Effector memory CD4-positive, alpha-beta T cell (primary cell): ENCODE measurements at places on chromosomes 1 and 21.
A peak's percentile ranks its signal among the peaks of the same experiment; 100 is the strongest.

DNA sequence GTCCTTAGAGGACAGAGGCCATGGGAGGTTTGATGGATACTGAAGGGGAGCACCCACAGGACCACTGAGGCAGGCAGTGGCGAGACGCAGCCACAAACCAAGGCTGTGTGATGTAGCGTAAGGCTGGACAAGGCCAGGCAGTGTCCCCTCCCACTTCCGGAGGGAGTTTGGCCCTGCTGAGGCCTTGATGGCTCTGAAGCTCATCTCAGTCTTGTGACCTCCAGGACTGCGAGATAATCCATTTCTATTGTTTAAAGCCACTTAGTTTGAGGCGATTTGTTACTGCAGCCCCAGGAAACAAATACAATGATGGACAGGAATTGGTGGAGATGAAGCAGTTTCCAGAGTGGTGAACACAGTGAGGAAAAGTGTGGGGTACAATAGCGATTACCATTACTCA is 15.3 kb downstream of the PIGP start:
- DNase-seq = no peak

GRCh38 chr1:115280064-115280463 is 58.0 kb downstream of the NGF start:
- DNase-seq = no peak

- DNase-seq = no peak
Measured at GRCh38 chr1:154714638-154715037, 106.7 kb upstream of the ADAR start.

DNA sequence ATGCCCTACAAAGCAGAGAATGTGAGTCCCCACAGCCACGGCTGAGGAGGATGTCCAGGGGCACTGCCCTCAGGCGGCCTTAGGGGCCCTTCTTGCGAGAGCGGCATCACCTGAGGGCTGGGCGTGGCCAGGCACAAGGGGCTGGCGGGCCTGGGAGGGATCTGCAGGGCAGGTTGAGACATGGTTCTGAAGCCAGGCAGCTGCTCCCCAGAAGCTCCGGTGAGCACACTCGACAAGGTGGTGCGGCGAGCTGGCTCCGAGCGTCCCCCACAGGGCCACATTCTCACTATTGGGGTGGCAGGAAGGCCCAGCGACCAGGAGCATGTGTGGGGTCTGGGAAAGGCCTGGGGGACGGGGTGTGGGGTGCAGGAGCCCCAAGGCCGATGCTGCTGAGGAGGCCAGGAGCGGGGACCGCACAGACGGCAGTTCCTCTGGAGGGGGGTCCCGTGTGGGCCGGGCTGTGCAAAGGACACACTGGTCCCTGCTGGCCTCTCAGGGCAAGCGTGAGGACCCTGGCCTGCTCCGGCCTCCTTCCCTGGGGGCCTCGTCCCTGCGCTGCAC is 47.2 kb downstream of the MORN1 start:
- DNase-seq = no peak

DNA sequence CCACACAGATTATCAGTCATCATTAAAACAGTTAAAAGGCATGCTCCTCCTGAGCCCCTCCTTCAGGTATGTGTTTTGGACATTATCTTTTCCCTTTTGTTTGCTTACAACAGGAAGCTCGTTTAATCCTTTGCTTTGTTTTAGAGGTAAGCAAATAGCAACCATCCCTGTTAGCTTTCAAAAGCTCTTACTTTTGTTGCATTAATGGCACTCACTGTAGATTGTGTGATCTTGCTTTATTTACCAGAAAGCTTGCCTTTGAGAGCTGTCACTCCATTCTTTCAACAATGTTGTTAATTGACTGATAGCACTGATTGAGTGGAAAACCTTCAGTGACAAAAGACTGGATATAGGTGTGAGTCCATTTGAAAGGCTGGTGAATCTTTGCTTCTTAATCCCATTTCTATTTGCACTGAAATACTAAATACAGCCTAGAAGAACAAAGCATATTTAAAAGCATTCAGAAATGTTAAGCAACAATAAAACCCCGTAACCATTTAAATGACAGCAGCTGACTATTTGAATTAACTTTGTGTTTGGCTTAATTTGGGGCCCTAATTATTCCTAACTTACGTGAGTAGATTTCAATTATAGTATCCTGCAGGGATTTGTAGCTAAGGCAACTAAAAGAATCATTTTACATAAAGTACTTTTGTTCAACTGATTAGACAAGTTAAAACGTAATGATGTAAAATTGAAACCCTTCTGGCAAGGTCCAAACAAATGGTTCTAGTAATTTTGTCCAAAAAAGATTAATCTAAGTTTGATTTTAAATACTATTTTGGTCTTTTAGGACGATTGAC is 48.3 kb downstream of the ADGRL2 start:
- no peak for DNase-seq

DNA sequence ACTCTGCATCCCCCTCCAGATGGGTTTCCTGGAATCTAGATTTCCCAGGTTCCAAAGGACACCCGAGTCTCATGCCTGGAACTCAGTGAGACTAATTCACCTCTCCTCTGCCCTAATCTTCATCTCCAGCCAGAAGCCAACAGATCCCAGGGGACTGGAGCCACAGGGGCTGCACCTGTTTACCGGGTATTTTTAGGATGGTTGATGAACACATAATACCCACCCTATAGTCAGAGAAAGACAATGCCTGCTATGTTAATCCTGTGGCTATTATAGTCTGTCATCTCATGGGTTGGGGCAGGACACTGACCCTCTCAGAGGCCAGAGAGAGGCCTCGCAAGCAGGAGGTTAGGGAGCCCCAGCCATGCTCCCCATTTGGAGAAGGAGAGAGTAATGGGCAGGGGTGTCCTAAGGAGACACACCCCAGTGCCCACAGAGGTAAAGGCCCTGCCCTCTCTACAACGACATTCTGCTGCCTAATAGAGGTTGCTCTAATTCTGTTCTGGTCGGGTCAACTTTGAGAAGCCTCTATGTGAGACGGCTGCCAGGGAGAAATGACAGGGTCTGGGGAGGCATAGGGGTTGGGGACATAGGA is 1.0 kb upstream of the TNNI1 start:
- DNase-seq = no peak

GRCh38 chr1:27445177-27445936 is 44.6 kb downstream of the WASF2 start:
- DNase-seq = no peak

DNA sequence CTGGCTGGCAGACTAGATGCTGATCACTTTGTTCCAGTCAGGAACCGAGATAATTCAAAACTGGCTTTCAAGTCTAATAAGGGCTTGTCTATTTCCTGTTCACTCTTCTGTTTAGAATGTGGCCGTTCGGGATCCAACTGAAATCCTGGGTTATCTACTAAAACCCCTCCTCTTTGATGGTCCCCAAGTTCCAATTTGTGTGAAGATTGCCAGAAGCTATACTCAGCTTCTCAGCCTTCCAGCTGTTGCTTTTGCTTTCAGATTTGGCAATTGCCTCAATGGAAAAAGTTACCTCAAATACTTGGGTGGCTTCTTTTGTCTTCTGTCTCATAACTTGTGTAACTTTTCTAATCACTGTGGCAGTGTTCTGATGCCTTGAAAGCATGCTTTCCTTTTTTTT is 43.7 kb downstream of the BTBD8 start:
- no peak for DNase-seq

DNA sequence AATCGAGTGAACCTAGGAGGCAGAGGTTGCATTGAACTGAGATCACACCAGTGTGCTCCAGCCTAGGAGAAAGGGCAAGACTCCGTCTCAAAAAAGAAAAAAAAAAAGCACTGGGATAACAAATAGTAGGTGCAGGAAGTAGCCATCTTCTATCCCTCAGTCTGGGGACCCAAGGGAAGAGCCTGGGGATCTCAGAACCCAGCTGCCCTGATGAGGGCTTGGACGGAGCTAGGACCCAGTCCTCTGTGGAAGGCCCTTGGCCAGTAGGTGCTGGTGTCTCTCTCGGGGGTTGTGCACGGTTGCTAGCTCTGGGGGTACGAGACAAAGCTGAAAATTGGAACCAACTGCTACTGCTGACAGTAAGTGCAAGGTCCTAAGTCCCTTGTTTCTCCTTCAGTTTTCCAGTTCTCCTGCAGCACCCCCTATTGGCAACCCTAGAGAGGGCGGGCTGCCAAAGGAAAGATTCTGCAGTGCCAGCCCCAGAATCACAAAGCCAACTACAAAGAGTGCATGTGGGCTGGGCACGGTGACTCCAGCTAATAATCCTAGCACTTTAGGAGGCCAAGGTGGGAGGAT is 57.6 kb upstream of the KIF1B start:
- no peak for DNase-seq

- no peak for DNase-seq
Measured at GRCh38 chr1:4962836-4963235, 308.4 kb downstream of the AJAP1 start.

DNA sequence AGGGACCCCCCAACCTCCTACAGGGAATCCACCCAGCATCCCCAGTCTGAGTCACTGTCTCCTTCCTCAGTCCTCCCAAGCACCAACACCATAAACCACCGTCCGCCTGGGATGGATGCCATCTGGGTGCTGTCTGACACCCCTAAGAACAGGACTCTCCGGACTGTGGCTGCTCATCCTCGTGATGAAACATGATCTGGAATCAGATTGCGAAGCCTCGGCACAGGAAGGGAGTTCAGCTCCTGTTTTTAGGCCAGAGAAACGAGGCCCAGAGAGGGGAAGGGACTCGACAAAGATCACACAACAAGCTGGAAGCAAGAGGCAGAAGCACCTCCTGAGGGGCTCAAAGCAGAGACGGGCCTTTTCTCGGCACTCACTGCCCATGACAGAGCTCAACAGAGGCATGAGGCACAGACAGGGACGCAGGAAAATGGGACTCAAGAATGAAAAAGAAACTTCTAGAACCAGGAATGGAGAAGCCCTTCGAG is 8.4 kb downstream of the KCNN3 start:
- no peak for DNase-seq

DNA sequence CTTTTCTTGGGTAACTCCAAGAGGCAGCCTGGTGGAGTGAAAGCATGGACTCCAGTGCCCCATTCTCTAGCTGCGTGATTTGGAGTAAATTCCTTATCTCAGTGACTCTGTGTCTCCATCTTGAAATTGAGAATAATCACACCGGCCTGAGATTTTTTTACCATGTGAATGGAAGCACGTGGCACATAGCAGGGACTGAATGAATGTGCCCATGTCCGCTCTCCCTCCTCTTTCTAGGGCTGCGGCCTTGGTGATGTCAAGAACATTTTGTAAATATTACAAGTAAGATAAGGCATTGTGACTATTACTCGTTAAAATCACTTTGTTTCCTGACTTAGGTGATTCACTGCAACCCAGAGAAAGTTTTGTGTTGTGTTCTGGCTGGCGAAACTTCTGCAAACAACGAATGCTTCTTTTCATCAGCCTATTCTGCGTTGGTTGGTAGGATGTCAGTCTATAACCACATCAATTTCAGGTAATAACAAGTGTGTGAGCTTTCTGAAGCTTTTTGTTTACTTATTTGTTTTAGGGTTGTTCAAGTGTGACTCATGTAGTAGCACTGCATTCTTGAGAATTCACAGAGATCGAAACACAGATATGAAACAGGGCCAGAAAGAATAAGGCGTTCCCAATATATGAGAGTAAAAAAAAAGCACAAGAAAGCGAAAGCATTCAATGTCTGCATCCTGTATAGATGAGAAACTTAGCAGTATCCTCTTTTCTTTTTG is 135.7 kb upstream of the SLC45A1 start:
- DNase-seq = peak; percentile 13

GRCh38 chr1:111846842-111847241 is 91.1 kb downstream of the DDX20 start:
- DNase-seq = no peak

DNA sequence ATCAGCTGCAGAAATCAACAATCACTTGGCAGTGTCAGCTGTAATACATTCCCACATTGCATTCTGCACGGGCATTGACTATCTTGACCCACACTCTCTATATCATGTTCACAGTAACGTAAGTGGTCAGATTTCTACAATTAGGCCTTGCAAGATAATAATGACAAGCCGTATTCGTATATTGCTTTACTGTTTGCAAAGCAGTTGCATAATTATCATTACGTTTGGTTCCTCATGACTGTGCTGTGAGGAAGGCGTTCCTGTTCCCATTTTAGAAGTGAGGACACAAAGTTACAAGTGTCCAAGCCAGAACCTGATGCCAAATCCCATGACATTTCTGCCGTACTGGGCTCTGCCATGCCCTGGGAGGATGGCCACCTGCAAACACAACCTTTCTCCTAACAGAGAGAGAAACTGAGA is 53.5 kb upstream of the TARBP1 start:
- DNase-seq = no peak

GRCh38 chr1:91226741-91227140 is 177.9 kb downstream of the HFM1 start:
- no peak for DNase-seq

- DNase-seq = no peak
Measured at GRCh38 chr1:154407198-154408091, 2.3 kb downstream of the IL6R start.

- no peak for DNase-seq
Measured at GRCh38 chr1:63827411-63828321, 53.8 kb downstream of the ROR1 start.

DNA sequence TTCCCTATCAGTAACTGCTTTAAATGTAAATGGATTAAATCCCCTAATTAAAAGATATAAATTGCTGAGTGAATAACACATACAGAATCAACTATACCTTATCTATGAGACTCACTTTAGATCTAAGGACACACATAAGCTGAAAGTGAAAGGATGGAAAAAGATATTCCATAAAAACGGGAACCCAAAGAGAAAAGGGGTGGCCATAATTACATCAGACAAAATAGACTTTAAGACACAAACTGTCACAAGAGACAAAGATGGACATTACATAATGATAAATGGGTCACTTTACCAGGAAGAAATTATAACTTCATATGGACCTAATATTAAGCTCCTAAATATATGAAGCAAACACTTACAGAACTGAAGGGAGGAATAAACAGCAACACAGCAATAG is 59.2 kb downstream of the SLC25A24 start:
- no peak for DNase-seq

DNA sequence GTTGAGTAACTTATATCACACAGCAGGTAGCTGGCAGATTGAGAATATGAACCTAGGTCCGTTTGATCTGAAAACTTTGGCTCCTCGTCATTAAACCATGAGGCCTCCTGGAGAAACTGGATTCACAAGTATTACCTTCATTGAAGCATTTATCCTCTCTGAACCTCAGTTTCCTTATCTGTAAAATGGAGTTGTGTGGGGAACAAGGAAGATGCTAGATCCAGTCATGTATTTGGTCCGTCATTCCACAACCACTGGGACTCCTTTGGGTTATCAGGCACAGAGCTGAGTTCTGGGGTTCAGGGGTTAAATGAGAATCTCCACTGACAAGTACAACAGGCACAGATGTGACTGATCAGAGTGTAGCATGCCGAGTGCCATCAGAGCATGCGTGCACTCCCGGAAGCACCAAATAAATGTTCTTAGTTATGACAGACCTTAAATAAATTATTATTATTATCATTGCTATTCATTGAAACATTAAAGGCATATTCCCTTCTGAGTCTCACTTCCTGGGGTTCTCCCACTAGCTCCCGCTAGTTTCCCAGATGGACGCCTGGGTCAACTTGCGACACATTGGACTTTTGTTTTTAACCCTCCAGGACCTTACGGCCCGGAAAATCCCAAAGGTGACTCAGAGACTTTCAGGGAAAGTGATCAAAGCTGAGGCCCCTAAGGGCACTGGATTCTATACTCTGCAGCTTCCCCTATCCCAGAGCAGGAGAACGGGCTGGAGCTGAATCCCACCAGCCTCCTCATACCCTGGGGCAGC is 130.6 kb downstream of the PLPP3 start:
- DNase-seq = no peak

GRCh38 chr1:41862384-41863221 is 56.1 kb downstream of the HIVEP3 start:
- no peak for DNase-seq

- no peak for DNase-seq
Measured at GRCh38 chr1:65658122-65658521, 134.6 kb upstream of the PDE4B start.
